ENCODE measurements at places on chromosomes 5 and 9.

DNA sequence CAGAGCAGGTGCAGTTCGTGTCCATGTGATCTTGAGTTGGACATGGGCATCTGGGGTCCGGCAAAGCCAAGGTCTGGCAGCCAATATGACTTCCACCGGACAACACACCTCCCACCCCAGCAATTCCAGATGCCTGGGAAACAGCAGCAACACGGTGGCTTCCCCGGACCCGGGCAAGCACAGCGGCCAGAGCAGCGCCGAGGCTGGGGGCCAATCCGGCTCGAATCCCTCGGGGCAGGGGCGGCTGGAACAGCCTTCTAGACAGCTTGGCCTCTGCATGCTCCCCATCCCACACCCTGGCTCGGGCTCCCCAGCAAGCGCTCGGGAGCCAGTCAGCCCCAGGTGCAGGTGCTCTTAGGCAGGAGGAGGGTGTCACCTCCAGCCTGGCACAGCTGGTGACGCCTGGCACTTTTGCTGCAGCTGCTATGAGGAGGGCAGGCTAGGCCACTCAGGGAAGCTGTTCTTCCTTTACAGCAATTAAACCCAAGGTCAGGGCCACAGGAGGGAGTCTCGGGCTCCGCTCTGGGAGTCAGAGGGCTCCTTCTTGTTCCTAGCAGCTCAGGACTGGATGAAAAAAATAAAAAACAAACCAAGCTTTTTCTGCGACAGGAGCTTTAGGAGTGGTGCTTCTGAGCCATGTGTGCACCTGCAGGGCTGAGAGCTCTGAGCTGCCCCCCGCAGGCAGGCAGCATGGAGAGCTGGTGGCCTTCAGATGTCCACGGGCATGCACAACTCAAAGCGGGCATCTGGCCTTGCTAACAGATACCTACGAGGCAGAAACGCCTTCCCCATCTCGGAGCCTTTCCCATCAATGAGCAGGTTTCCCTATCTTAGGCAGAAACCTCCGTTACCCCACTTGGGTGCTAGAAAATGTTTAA is 28.2 kb downstream of the DBH start:
- no peak for DNase-seq

GRCh38 chr9:133577737-133578112 is 31.5 kb downstream of the FAM163B start:
- DNase-seq: no peak

DNA sequence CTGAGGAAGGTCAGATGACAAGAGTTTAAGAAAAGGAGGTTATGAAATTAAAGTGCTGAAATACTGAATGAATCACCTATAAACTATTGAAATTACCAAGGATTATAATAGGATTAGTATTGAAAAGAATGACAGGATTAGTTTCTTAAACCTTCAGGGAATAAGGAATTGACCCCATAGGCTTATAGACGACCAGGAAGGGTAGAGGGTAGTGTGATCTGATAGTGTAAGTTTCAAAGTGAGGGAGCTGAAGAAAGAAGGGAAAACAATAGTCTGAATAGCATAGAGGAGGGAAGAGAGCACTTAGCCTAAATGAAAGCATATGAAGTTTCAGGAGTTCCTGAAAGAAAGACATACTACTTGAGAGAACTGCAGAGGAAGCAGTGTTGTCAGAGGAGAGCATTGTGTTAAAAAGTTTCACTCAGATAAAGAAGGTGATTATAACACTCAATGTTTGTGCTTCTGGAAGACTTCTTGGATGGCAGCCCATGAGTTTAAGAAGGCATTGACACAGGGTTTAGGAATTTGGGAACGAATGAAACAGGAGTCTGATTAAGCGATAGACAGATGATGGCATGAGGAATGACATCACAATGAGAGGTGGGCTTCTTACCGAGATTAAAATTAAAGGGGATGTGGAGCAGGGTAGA is 557.9 kb upstream of the GRAMD2B start:
- DNase-seq: no peak

DNA sequence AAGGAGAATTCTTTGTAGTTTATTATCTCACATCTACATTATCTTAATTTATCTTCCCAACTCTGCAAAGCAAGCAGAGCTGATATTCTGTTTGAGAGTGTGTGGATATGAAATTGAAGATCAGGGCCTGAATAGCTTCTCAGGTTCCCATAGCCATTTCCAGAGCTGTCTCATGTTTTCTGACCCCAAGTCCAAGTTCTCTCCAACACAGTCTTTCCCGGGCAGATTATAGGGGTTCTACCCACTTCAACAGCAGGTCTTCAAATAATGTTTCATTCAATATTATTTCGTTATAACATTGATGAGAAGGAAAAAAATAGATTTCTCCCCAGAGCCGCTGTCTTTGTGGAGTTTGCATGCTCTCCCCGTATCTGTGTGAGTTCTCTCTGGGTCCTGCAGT is 234.9 kb downstream of the ENC1 start:
- no peak for DNase-seq

- DNase-seq: no peak
Measured at GRCh38 chr5:169566202-169566601, 17.4 kb upstream of the SPDL1 start.

DNA sequence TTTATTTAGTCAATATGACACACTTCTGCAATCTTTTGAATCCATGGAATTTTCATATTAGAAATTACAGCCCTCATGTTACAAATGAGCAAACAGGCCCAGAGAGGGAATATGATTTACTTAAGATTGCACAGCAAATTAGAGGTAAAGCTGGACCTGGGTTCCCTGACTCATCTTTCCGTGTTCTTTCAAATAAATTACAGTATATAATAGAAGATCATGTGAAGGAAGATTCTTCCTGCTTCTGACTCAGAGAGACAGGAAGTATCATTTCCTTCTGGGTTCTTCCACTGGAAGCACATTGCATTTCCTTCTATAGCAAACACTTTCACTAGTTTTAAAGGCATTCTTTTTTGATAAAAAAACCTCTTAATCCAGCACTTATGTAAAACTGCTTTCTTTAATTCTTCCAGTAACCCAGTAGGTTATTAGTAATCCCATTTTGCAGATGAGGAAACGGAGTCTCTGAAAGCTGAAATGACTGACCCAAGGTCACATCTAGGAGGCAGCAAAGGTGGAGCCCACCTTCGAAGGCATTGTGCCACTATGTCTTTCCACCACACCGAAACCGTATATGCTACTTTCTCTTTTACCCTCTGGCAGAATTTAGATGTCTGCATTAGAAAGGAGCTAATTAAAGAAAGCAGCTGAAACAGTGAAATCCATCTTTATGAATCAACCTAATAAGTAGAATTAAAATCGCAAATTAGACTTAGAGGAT is 566.7 kb upstream of the KLF4 start:
- DNase-seq: no peak

GRCh38 chr5:105573575-105573974 is 2011.0 kb upstream of the NUDT12 start:
- DNase-seq: no peak

DNA sequence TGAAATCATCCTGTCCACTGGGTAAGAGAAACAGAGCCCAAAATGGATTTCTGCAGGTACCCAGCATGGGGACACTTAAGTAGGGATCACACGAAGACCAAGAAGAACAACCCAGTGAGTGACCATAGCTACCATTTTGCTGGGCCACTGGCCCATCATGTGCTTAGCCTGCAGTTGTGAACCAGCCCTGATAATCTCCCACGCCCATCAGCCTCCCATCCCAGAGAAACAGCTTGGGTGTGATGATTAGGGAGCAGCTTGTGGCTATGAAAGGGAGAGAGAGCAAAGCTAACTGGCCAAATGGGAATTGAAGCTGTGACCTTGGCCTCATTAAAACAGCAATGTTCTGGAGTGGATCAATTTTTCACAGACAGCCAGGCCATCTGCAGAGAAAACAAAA is 138.5 kb downstream of the SLC24A2 start:
- DNase-seq: no peak

- no peak for DNase-seq
Measured at GRCh38 chr5:150129454-150129812, 26.2 kb downstream of the PDGFRB start.

GRCh38 chr5:105952875-105953274 is 1717.9 kb downstream of the EFNA5 start:
- DNase-seq: no peak

GRCh38 chr9:31347082-31347617 is 1037.3 kb upstream of the ACO1 start:
- no peak for DNase-seq

DNA sequence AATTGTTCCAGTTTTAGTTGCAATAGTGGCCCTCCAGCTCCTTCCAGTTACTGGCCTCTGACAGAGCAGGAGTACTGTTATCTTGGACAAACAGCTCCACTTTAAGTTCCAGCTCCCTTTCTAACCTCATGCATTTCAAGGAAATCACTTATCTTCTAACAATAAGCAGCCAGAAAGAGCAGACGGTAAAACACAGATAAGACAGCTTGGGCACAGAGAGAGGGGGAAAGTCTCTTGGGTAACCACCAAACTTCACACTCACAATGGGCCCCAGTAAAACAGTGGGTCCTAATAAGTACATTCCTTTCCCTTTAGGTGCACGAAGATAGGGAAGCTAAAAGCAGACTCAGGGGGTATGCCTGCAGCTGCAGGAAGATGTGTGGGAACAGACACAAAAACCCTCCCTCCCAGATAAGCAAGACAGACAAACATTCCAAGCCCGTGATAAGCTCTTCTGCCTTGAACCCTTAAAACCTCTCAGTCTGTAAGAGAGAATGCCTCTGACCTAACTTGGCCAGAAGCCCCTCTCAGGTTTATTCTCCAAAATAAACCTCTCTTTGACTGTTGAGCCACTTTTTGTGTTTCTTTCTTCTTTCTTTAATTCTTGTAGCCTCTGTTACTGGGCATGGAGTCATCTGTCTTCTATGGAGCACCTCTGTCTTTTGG is 30.8 kb downstream of the OR1J1 start:
- no peak for DNase-seq

- no peak for DNase-seq
Measured at GRCh38 chr9:129023908-129024233, 4.3 kb downstream of the SH3GLB2 start.

DNA sequence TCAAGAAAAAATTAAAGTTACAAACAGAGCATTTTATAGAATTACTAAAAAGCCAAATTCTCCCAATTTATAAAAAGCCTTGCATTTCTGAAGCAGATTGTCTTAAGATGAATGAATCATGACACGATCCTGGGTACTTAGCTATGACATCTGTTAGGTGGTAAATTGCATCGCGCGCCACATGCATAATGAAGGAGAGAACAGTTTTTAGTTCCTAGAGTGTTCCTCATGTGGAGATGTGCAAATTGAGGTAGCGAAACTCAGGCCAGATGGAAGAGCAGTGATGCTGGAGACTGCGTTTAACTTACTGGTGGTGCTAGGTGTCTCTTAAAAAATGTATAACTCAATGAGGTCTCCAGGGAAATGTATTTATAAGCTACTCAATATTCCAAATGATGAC is 516.1 kb downstream of the EFNA5 start:
- DNase-seq: no peak

DNA sequence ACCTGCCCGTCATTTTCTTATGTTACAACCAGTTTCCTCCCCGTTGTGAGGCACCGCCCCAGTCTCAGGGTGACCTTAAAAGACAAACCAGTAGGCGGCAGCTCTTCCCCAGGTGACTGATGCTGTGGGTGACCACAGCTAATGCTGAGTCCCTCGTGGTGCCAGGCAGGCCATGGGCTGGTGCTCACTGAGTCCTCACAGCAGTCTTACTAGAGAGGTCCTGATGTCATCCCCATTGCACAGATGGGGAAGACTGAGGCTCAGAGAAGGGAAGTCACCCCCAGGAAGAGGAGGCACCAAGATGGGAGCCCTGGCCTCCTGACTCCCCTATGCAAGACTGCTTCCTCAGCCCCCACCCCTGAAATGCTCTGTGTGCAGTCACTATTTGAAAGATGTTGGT is 978 bp downstream of the CFAP157 start:
- DNase-seq: peak; percentile 27

- DNase-seq: no peak
Measured at GRCh38 chr5:8429778-8430758, 561.1 kb downstream of the MTRR start.

GRCh38 chr9:88923653-88924288 is 67.5 kb upstream of the S1PR3 start:
- DNase-seq: no peak

DNA sequence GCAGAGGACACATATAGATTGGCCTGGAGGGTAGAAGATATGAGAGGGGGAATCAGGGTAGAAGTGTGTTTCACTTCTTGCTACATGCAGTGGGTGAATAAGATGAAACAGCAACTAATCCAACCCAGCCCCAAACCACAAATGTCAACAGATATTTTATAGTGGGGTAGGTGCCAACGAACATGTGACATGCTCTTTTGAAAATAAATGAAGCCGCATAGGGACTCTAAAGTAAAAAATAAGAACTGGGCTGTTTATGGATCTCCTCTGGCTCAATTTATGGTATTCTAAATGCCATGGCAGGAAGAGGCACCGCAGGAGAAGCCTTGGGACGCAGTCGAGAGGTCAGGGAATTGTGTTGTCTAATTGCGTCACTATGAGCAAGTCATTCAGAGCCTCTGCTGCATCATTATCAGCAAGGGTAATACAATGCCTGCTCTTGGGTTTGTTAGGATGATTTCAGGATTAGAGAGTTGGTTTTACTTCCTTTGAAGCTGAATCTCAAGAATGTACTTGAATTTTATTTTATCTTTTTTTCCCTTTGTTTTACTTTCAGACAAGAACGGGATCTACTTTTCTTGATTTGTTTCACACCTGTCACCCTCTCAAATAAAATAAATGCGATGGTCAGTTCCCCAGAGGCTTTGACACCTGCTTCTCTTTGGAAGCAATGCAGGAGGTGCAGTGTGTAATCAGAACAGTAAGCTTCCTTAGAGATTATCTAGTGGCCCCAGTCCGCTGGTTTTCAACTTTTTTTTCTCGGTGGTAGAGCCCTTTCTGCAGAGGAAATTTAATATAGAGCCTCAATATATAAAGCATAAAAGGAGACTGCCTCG is 375.6 kb upstream of the CLINT1 start:
- no peak for DNase-seq

- DNase-seq: no peak
Measured at GRCh38 chr5:1784197-1785050, 15.2 kb downstream of the MRPL36 start.

DNA sequence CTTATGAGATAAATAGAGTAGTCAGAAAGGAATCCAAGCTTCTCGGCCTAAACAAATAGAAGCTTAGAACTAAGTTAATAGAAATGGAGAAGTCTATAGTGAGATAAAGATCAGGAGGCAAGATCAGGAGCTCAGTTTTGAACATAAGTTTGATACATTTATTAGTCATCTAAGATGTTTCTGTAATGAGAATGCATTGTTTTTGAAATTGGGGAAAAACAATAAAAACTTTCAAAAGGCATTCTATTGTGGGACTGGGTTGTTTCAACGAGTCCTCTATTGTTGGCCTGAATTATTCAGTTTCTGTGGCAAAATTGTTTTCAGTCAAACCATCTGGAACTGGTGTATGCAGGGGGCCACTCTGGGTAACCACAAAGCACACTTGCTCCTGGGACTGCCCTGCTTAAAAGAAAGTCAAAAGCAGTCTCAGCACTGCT is 181.0 kb upstream of the CLINT1 start:
- no peak for DNase-seq
